CD4-positive, alpha-beta T cell treated with Interferon alpha-2 for 1 hour (primary cell): ENCODE measurements at places on chromosomes 16 and 17.
A peak's percentile ranks its signal among the peaks of the same experiment; 100 is the strongest.

- DNase-seq: no peak
Measured at GRCh38 chr17:74892974-74893911, at the start of gene FADS6. Gene FADS6 (minus strand): TSS chr17:74893633. CDS start chr17:74893595, 38 bp downstream.

- no peak for DNase-seq
Measured at GRCh38 chr17:28747051-28747691, 3.4 kb downstream of the TRAF4 start.

- DNase-seq: no peak
Measured at GRCh38 chr17:36972186-36972700, 23.5 kb downstream of the AATF start.

GRCh38 chr17:28726226-28726626 is at the start of gene TLCD1:
Gene TLCD1 (minus strand): TSS chr17:28726233. CDS start chr17:28726097, 136 bp downstream.
- peak; percentile 75 for DNase-seq

DNA sequence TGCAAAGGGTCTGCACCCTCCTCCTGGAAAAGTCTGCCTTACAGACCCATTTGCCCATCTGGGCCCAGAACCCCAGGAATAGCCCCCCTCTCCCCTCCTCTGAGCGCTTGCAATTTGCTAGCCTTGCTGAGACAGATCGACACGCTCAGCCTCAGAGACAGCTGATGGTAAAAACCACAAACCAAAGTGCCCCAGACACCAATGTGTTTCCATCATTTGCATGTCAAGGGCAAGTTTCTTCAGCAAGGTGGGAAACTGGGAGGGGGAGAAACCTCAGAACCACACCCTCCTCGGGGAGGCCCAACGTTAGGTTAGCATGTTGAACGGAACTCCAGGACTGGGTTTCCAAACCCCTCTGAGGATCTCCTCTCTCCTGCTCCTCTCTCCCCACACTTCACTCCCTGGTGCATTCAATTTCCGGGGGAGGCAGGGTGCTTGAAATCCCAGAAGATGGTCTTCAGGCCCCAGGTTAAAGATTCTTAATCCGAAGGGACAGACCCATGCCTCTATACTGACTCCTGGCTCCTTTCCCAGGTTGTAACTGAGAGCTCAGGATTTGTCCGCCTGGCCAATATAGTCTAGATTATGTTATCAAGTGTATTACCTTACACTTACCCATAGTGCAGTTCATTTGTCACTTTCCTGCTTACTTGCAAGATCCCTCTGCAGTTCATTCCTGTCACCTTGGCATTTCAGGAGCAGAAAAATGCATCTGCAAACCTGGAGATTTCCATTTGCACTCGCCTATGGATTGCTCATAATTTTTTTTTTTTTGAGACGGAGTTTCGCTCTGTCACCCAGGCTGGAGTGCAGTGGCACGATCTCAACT is 1.3 kb upstream of the CUEDC1 start:
- DNase-seq: peak; percentile 54

DNA sequence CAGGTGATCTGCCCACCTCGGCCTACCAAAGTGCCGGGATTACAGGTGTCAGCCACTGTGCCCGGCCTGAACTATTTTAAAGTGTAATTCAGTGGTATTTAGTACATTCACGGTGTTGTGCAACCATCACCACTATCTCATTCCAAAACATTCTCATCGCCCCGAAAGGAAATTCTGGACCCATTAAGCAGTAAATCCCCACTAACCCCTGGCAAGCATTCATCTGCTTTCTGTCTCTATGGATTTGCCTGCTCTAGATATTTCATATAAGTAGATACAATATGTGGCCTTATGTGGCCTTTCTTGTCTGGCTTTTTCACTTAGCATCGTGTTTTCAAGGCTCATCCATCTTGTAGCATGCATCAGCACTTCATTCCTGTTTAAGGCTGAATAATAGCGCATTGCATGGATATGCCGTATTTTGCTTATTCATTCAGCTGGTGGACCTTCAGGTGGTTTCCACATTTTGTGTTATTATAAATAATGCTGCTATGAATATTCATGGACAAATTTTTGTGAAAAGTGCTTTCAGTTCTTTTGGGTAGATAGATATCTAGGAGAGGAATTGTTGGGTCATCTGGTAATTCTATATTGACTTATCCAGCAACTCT is 8.4 kb upstream of the HERPUD1 start:
- no peak for DNase-seq

GRCh38 chr17:17711641-17712162 is 30.4 kb downstream of the RAI1 start:
- DNase-seq: no peak

DNA sequence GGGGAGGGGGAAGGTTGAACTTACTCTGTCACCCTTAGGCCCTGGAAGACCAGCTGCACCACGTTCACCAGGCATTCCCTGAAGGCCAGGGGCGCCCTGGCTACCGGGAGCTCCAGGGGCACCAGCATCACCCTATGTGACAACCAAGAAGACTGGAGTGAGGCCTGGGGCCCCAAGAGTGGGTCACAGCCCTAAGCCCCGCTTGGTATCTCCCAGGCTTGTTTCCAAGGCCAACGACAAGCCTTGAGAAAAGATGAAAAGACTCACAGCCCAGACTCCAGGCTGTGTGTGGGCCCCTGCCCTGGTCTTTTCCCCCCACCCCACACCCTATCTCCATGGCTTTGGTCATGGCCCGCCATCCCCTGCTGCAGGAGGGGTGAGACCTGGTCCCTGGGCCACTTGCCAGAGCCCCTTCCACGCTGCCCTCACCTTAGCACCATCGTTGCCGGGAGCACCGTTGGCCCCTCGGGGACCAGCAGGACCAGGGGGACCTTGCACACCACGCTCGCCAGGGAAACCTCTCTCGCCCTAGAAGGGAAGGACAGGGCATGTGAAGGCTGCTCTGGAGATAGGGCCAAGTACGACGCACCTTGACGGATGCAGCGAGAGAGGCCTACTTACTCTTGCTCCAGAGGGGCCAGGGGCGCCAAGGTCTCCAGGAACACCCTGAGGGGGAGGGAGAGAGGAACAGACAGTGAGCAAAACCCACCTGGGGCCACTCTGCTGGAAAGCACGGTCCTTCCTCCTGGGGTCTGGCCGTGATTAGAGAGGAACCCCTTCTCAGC is 9.9 kb downstream of the COL1A1 start:
- DNase-seq: no peak

- peak; percentile 44 for DNase-seq
Measured at GRCh38 chr16:70018254-70018653, 67.1 kb downstream of the CLEC18A start.

GRCh38 chr17:54439816-54440215 is 460.8 kb upstream of the TOM1L1 start:
- DNase-seq: no peak

DNA sequence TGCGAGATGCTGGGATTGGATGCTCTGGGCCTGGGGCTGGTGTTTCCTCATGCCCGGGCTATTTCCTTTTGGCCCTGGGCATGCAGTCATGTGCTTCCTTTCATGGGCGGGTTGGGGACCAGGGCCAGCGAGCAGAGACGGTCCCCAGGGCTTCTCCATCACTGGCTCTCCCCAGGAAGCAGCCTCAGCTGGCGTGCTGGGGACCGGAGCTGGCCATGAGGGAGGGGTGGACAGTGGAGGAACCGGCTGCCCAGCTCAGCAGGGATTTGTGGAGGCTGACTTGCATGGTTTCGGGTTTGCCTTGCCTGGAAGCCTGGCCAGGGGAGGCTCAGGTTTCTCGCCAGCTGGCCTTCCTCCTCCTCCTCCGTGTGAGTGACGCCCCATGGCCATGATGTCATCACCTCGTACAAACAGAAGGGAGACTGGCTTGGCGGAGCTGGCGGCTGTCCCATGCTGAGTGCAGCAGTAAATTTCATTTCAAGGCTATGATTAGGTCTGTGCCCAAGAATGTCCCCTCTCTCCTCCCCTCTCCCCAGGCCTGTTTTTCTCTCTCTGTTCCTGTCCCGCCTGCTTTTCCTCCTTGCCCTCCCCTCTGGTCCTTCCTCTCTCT is 8.9 kb upstream of the TIMP2 start:
- DNase-seq: no peak

DNA sequence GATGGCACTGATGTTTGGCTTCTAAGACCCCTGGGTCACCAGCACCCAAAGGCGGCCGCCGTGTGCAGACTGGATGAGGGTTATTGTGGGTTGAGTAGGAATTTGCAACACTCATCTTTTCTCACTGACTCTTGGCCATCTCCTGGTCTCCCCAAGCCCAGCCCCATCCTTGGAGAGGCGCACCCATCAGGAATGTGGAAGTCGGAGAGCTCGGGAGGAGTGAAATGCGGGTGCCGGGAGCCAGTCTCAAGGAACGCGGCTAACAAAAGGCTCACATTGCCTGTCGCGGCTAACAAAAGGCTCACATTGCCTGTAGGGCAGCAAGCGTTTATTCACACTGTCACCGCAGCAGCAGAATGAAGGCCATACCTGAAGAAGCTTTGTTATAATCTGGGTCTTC is 248.6 kb downstream of the FOXL1 start:
- DNase-seq: no peak

GRCh38 chr17:74972107-74972972 is at the start of gene HID1:
Gene HID1 (minus strand): TSS chr17:74972759. CDS start chr17:74972656, 103 bp downstream.
- DNase-seq: peak; percentile 87

- DNase-seq: no peak
Measured at GRCh38 chr17:964876-965275, 14.7 kb downstream of the NXN start.

DNA sequence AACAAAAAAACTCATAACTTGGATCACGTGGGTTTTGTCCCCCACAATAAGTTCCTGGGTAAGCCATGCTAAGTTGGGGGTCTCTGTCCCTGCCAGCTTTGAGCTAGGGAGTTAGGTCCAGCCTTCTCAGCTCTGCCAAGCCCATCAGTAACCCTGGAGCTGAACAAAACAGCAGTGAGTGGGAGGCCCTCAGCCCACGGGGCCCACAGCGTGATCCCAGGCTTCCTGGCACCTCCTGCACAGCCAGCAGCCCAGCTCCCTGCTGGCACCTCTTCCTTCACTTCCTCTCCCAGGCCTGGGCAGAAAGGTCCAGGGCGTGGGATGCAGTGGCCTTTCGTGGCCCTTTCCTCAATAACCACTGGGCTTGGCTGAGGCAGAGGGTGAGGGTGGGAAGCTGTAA is 35.5 kb upstream of the CDC42EP4 start:
- no peak for DNase-seq

GRCh38 chr16:74141015-74141414 is 155.6 kb upstream of the PSMD7 start:
- DNase-seq: no peak

DNA sequence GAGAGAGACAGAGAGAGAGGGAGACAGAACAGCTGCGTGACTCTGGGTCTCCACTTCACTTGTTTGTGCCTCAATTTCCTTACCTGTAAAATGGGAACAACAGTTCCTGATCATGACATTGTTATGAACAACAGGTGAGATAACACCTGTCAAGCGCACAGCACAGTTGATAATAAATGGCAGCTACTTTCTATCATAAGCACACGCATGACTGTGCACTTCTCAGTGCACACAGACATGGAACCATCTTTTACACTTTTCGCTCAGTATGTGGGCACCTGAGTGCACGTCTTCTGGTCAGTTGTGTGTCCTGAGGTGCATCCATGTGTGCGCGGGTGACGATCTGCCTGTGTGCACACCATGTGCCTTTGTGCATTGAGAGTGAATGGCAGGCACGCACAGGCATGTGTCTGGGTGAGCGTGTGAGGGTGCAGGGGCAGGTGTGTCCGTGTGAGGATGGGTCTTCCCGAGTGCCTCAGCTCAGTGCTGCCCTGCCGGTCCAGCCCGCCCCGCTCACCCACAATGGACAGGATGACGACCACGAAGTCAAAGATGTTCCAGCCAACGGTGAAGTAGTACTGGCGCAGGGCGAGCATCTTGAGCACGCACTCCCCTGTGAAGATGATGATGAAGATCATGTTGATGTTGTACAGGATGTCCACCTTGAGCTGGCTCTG is 10.3 kb upstream of the CD79B start:
- no peak for DNase-seq

DNA sequence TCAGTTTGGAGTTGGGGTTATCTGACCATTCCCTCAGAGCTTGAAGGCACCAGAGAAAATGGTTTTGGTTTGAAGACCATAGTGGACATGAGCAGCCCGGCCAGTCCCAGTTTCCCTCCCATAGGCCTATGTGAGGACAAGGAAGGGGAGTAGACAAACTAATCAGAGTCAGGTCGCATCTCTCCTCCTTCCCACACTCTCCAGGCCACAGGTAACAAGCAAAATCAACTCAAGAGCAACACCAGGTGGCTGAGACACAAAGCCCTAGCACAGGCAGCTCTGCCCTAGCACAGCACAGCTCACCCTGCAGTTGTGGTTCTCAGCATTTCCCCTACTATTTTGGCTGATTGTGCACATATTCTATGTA is 7.2 kb downstream of the SUPT4H1 start:
- peak; percentile 78 for DNase-seq

DNA sequence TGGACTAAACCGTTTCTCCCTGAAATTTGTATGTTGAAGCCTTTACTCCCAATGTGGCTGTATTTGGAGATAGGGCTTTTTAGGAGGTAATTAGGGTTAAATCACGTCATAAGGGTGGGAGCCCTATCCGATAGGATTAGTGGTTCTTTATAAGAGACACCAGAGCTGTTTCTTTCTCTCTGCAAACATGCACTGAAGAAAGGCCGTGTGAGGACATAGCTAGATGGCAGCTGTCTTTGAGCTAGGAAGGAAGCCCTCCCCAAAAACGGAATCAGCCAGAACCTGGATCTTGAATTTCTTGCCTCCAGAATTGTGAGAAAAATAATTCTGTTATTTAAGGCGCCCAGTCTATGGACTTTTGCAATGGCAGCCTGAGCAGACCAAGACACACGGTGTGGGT is 14.1 kb downstream of the ODF4 start:
- DNase-seq: no peak

DNA sequence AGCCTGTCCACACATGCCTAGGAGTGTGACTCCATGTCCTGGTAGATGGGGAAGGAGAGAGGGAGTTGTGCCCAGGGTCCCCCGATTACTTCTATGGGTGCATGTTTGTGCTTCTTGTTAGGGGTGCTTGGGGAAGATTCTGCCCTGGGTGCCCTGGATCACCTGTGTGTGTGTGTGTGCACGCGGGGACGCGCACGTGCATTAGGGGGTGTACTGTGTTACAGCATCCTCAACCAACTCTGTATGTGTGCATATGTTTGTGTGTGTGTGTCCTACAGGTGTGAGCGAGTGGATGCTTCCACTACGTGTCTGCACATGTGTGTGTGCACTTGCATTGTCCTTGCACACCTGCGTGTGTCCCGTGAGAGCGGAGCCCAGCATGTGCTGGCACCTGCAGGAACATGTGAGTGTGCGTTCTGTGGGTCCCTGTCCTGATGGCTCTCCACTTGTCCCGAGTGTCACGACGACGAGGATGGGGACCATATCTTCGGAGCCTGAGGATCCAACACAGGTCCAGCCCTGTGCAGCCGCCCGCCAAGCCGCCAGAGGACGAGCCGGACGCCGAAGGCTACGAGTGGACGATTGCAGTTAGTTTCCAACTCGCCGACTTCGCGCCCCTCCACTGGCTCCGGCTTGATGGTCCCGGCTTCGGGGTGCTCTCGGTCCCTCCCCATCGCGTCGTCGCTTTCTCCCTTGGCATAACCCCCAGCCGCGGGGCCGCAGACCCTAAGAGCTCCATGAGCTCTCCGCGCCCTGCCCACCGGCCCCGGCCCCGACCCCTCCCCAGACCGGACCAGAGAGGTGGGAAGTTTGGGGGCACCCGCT is 6.0 kb upstream of the TBC1D3B start:
- no peak for DNase-seq

GRCh38 chr16:73499276-73499675 is 451.3 kb upstream of the ZFHX3 start:
- no peak for DNase-seq
